ENCODE measurements at places on chromosomes 1 and 21.
A peak's percentile ranks its signal among the peaks of the same experiment; 100 is the strongest.

DNA sequence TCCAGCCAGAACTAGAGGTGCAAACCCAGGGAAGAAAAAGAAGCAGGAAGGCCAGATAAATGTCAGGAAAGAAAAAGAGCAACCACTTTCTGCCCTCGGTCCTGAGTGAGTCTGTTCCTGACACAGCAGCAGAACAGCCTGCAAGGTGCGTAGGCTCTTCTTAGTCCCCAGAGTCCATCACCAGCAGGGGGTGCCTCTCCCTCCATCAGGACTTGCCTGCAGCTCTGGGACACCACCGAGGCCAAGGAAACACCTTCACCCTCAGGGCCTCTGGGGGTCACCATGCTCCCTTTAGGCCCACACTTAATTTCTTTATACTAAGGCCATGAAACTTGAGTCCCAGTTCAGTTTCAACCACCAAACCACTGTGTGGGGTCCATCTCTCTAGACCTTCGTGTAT lies 43.7 kb upstream of the NFASC start:
- peaks cover 34% of the 10 kb centered on the region for H3K27me3 ChIP-seq
- H3K36me3 ChIP-seq: no peaks in the 10 kb centered on the region
- H3K27ac ChIP-seq: no peak overlapping the region
- no peak overlapping the region for H3K4me3 ChIP-seq

GRCh38 chr1:244919320-244920282 lies 55.3 kb upstream of the HNRNPU start:
- H3K4me1 ChIP-seq: peaks cover 17% of the 10 kb centered on the region
- peaks cover 1% of the 10 kb centered on the region for H3K36me3 ChIP-seq
- H3K27me3 ChIP-seq: peaks cover 20% of the 10 kb centered on the region

GRCh38 chr1:210340311-210340710 lies 11.6 kb downstream of the HHAT start:
- peak overlapping the region; percentile 41 for H3K4me3 ChIP-seq
- DNase-seq: no peak

DNA sequence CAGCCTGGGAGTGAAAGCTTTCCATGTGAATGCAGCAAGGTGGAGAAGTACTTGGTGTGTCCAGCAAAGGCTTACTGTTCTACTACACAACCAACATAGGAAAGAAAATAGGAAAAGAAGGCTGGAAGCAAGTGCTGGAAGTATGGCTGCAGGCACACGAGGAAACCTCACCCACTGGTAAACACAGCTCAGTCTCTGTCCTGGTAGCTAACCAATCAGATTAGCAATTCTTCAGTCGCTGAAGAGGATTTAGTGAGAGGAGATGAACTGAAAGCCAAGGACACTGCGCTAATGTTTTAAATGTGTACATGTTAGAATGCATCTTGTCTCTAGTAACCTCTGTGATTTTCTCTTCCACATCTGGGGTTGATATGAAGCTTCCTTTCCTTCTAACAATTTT lies 36.2 kb upstream of the CACHD1 start:
- no peaks in the 10 kb centered on the region for H3K36me3 ChIP-seq
- H3K4me3 ChIP-seq: no peak overlapping the region
- no peak for DNase-seq
- H3K27ac ChIP-seq: no peak overlapping the region

GRCh38 chr1:202553560-202554038 lies 156.7 kb downstream of the SYT2 start:
- H3K4me3 ChIP-seq: no peak overlapping the region
- H3K4me1 ChIP-seq: no peaks in the 10 kb centered on the region
- no peak overlapping the region for H3K27ac ChIP-seq
- no peak for DNase-seq

DNA sequence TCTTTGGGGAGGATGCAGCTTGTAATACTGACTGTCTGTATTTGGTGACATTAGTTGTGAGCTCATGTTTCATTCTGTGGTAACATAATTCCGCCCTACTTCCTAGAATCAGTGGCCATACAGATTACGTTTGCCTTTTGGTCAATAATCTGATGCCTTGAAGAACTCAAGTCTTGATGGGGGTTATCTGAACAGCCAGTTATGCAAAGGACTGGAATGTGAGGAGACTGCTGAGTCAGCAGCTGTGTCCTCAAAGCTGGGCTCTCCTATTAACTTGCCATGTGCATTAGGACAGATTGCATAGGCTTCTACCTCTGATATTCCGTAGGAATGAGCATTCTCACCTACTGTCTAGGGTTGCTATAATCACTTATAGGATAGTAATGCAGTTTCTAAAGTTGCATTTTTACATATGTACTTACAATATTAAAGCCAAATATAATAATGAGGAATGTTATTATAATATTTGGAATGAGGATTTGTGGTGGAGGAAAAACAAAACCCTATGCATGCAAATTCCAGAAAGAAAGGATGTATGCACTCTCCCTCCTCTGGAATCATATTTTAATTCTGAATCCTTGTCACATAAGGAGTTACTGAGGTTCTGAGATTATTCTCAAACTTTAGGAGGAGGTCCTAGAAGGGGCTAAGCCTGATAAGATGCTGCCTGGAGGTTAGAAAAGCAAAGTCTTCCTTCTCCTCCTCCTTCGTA lies 116.0 kb downstream of the NOS1AP start:
- H3K36me3 ChIP-seq: peaks cover 2% of the 10 kb centered on the region
- no peak for DNase-seq

DNA sequence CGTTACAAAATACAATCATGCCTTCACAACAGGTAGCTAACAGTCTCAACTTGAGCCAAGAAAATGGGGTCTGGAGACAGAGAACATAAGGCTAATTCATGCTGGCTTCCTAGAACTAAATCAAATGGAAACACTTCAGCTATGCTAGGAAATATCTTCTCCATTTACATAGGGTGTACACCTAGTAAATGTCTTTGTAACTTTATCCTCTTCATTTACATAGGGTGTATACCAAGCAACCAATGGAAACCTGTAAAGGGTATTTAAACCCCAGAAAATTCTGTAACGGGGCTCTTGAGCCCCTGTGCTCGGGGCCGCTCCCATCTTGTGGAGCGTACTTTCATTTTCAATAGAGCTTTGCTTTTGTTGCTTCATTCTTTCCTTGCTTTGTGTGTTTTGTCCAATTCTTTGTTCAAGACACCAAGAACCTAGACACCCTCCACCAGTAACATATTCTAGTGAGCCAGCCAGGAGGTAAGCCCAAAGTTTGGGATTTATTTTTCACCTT lies 19.5 kb upstream of the CYP4X1 start:
- H3K27ac ChIP-seq: no peak overlapping the region
- H3K27me3 ChIP-seq: peaks cover 90% of the 10 kb centered on the region
- DNase-seq: no peak
- no peaks in the 10 kb centered on the region for H3K36me3 ChIP-seq
- H3K4me3 ChIP-seq: no peak overlapping the region
- no peaks in the 10 kb centered on the region for H3K4me1 ChIP-seq

- H3K36me3 ChIP-seq: no peaks in the 10 kb centered on the region
- H3K4me1 ChIP-seq: no peaks in the 10 kb centered on the region
- H3K27me3 ChIP-seq: peaks cover 52% of the 10 kb centered on the region
- DNase-seq: no peak
Observed at GRCh38 chr1:207240325-207241101, 81.0 kb upstream of the CD55 start.

DNA sequence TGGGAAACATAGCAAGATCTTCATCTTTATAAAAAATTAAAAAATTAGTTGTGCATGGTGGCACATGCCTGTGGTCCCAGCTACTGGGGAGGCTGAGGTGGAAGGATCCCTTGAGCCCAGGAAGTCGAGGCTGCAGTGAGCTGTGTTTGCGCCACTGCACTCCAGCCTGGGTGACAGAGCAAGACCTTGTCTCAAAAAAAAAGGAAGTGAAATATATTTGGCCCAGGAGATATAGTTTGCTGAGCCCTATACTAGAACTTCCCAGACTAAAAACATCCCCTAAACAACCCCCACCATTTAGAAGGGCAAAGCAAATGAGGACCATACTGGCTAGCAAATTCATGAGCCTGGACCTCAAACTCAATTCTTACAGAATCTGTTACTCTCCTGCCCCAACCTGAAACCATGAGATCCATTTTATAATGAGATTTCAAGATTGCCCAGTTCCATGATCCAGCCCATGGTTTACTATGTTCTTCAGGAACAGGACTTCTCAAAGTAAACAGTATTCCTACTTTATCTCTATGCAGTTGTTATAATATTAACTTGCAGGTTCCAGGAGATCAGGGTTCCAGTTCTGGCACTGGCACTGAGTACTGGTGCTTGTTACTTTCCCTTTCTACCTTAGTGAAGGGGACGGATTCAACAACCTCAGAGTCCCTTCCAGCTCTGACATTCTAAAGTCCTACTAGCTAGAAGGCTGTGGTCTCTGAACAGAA lies 48.9 kb upstream of the TADA1 start:
- DNase-seq: no peak
- no peak overlapping the region for H3K4me3 ChIP-seq
- H3K4me1 ChIP-seq: no peaks in the 10 kb centered on the region
- peaks cover 56% of the 10 kb centered on the region for H3K27me3 ChIP-seq
- H3K36me3 ChIP-seq: no peaks in the 10 kb centered on the region
- no peak overlapping the region for H3K27ac ChIP-seq

DNA sequence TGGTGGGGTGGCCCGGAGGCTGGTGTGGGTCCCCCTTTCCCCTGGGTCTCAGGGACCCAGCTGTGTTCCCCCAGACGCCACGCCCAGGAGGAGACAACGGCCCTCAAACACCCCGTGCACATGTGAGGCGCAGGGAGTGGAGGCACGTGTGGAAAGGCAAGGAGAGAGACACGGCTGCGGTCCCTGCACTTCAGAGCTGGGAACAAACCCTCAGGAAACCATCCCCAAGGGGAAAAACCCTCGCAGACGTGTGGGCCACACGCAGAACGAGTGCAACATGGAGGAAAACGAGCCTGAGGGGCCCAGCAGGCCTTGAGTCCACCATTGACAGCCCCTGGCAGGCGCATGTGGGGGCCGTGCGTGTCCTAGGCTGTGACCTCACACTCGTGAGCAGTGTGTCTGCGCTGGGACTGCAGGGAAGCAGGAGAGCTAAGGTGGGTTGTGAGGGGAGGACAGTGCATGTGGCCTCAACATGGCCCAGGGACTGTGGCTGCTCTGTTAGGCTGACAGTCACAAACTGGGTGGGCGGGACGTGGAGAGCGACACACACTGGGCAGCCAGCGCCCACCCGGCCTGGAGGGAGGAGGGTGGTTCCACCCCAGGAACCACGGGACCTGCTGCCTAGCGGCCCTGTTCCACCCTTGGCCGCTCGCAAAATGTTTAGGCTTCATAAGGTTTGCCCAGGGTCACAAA lies 20.0 kb downstream of the ITGB2 start:
- no peak for DNase-seq
- H3K36me3 ChIP-seq: peaks cover 60% of the 10 kb centered on the region
- H3K27ac ChIP-seq: no peak overlapping the region
- H3K4me1 ChIP-seq: peaks cover 19% of the 10 kb centered on the region
- H3K4me3 ChIP-seq: no peak overlapping the region
- H3K27me3 ChIP-seq: no peaks in the 10 kb centered on the region

GRCh38 chr1:217431395-217431794 lies 199.5 kb downstream of the GPATCH2 start:
- H3K4me1 ChIP-seq: no peaks in the 10 kb centered on the region
- no peaks in the 10 kb centered on the region for H3K27me3 ChIP-seq
- H3K36me3 ChIP-seq: peaks cover 1% of the 10 kb centered on the region
- H3K4me3 ChIP-seq: no peak overlapping the region

DNA sequence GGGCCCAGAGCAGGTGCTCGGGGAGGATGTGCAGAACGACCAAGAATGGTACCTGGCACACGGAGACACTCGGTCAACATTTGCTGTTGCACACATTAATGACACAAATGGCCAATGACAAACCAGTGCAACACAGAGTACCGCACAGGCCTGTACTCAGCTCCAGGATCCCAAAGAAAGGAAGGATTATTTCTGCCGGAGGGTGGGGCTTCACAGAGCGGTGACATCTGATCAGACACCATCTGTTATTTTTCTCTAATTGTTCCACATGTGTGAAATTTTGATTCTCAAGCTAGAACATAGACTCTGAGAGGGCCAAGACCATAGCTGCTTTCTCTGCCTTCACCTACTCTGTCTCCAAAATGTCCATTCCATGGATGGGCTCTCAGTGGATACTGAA lies 100.4 kb downstream of the MRPL37 start:
- no peak overlapping the region for H3K4me3 ChIP-seq
- DNase-seq: no peak
- peaks cover 84% of the 10 kb centered on the region for H3K4me1 ChIP-seq

DNA sequence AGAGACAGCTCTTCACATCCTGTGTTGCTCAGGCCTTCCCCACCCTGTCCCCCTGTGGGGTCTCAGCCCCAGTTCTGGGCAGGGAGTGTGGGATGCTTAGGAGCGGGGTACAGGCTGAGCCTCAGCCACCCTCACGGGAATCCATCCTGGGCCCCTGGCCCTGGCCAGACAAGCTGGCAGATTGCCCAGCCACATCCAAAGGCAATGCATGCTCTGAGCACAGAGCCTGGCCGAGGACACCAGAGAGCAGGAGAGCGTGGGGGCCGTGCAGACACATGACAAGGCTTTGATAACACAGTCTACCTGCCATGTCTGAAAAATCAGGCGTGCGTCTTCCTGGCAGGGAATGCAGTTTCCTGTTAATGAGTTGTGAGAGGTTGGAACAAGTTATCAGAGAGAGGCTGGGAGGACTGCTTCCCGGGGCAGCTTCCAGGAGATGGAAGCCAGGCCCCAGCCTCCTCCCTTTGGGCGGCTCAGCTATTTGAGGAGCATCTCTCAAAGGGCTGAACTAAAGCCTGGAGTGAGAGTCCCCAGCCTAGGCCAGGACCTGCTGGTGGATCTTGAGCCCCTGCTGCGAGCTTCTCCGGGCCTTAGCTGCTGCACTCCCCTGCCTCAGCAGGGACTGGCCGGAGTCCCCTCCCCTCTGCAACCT lies 72.2 kb upstream of the SELENON start:
- H3K4me3 ChIP-seq: no peak overlapping the region
- peaks cover 6% of the 10 kb centered on the region for H3K36me3 ChIP-seq
- no peaks in the 10 kb centered on the region for H3K27me3 ChIP-seq
- no peak overlapping the region for H3K27ac ChIP-seq
- H3K4me1 ChIP-seq: peaks cover 48% of the 10 kb centered on the region

DNA sequence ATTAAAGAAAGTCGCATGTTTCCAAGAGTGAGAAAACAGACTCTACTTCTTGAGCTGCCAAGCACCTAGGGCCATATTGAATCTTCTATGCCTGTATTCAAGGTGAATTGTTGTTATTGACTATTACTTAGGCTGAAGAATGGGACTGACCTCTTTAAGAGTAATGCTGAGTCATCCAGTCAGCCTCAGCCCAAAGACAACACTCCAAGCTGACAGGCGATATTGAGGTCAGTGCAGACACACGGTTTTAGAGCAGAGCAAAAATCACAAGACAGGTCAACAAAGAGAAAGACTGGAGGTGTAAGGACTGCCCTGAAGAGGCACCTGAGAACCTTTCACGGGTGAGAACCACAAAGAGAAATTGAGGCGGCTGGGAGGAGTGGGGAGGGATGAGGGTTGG lies 146.9 kb downstream of the MIS18A start:
- no peak for DNase-seq
- no peak overlapping the region for H3K27ac ChIP-seq
- H3K36me3 ChIP-seq: no peaks in the 10 kb centered on the region
- H3K4me3 ChIP-seq: no peak overlapping the region
- no peaks in the 10 kb centered on the region for H3K4me1 ChIP-seq

Data from central memory CD8-positive, alpha-beta T cell (primary cell).